IMR-90 (cell line): ENCODE measurements at places on chromosomes 2 and 18. TPM values are rescaled to one million over a fixed set of nuclear protein-coding genes. Genes with fewer than 3 reads are reported as not detected.

Gene PAIP2B
- polyA plus RNA-seq: 0.14 and 0.15 TPM in 2 replicates

Gene MIB1
- polyA plus RNA-seq: 4.6 and 5.9 TPM in 2 replicates

Gene GCA
- polyA plus RNA-seq: 2.2 and 2.3 TPM in 2 replicates

Gene LIMS2
- 17.8 and 18.8 TPM in 2 replicates for polyA plus RNA-seq

Gene BMP10
- not detected in 2 replicates for polyA plus RNA-seq

Gene MARCO
- polyA plus RNA-seq: not detected in 2 replicates

Gene NRBP1
- 150 and 155 TPM in 2 replicates for polyA plus RNA-seq

Gene ONECUT2
- polyA plus RNA-seq: 0.01 and 0.02 TPM in 2 replicates

Gene ALPG
- not detected in 2 replicates for polyA plus RNA-seq

Gene DARS1
- 43.5 and 56.5 TPM in 2 replicates for polyA plus RNA-seq

Gene SEPTIN10
- polyA plus RNA-seq: 42.4 and 55.4 TPM in 2 replicates

Gene CIB4
- not detected in 2 replicates for polyA plus RNA-seq

Gene SERPINB13
- not detected in 2 replicates for polyA plus RNA-seq

Gene PDCD1
- not detected in 2 replicates for polyA plus RNA-seq

Gene NYAP2
- not detected in 2 replicates for polyA plus RNA-seq
